ENCODE measurements at places on chromosomes 2 and 18.

DNA sequence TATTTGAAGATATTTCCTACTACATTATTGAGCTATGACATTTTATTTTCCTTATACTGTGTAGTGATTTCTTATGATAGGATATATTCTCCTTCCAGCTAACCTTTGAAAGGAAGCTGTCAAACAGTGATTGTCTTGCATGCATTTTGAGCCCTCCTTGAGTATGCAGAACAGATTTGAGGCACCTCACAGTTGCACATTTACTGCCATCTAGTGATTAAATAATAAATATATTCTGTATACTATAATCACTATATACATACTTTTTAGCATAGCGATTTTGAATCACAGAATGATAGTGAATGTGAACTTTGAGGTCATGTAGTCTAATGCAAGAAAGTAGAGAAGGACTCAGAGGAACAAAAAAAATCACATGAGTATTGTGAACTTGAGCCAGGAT is 268.4 kb upstream of the CDH19 start:
- DNase-seq = no peak

- no peak for DNase-seq
Observed at GRCh38 chr2:43119303-43119702, 107.1 kb downstream of the ZFP36L2 start.

GRCh38 chr2:99811544-99811943 is 321.7 kb upstream of the REV1 start:
- no peak for DNase-seq

GRCh38 chr2:30237239-30237965 is 6.1 kb downstream of the LBH start:
- no peak for DNase-seq

- no peak for DNase-seq
Observed at GRCh38 chr2:88658881-88659537, 31.7 kb upstream of the EIF2AK3 start.

- DNase-seq = no peak
Observed at GRCh38 chr18:31778391-31778950, 17.8 kb upstream of the SLC25A52 start.

GRCh38 chr2:241844066-241844728 is 14.5 kb downstream of the PDCD1 start:
- DNase-seq = peak; percentile 47

GRCh38 chr2:65392609-65393008 is 39.8 kb downstream of the SPRED2 start:
- no peak for DNase-seq

DNA sequence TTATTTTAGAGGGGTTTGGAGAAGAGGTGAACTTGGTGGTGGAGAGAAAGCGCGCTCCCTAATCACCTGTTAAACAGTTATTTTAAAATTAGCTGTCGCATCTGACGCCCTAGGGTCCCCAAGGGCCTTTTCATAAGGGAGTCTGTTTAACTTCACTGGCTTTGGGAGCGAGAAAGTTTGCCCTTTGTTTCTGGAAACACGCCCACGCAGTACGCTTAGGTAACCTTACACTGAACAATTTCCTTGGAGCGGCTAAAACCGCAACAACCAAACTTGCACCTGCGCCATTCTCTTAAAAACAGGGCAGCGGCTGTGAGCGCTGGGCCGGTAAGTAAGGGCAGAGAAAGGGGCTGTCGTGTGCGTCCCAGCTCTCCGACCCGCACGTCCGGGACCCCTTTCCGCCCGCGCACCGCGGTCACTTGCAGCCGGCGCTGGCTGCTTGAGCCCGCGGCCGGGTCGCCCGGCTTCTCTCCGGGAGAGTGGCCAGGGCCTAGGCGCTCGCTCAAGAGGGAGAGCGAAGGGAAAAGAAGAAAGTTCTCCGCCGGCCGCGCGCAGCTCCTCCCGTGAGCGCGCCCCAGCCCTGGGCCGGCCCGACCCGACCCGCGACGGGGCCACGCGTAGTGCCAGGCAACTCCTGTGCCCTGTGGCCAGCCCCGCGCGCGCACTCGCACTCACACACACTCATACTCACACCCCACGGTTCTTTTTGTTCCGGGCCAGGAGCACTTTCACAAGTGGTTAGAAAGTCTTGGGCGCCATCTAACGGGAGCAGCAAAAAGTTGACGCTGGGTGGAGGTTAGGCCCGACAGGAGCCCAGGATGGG is 19.2 kb downstream of the POU3F3 start:
- DNase-seq = peak; percentile 59

- DNase-seq = no peak
Observed at GRCh38 chr2:42673989-42674579, 89.9 kb downstream of the OXER1 start.

GRCh38 chr2:17104454-17104853 is 413.8 kb downstream of the RAD51AP2 start:
- no peak for DNase-seq

DNA sequence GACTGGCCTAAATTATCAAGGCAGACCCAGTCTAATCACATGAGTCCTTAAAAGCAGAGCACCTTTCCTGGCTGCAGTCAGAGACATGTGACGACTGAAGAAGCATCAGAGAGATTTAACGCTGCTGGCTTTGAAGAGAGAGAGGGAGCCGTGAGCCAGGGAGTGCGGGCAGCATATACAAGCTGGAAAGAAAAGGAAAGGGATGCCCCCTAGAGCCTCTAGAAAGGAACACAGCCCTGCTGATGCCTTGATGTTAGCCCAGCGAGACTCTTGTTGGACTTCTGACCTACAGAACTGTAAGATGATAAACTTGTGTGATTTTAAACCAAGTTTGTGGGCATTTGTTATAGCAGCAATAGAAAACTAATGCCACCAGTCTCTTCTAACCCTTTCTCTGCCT is 58.1 kb downstream of the HEATR5B start:
- DNase-seq = no peak

DNA sequence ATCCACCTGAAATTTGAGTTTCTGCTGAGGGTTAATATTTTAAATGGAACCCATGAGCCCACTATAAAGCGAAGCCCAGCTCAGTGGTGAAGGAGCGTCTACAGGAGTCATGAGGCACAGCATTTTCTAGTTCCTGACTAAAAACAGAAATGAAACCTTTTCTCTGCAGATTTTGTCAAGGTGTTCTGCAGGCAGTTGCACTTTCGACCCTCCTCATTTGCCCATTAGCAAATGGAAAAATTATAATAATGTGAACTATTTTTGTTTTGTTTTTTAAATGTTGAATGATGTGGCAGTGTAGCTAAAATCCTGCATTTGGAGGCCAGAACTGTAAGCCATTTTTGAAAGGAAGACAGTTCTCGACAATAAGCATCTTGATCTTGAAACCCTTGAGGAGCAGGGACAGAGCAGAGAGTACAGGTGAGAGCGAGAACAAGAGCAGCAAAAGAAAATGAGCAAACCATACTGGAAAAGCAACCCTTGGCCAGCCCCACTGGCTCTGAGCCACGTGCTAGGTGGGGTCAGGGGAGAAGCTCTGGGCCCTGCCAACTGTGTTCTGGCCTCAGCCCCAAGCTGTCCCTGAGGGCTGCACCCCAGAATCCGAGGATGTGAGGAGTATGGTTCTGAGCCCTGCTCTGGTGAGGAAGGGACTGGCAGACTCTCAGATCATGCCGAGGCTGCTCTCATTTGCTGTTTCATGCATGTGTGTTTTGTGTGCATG is 26.4 kb upstream of the COPS8 start:
- DNase-seq = no peak

GRCh38 chr2:163182764-163183354 is 344.3 kb upstream of the KCNH7 start:
- DNase-seq = no peak

- DNase-seq = no peak
Observed at GRCh38 chr2:9991829-9992273, 40.4 kb downstream of the GRHL1 start.

DNA sequence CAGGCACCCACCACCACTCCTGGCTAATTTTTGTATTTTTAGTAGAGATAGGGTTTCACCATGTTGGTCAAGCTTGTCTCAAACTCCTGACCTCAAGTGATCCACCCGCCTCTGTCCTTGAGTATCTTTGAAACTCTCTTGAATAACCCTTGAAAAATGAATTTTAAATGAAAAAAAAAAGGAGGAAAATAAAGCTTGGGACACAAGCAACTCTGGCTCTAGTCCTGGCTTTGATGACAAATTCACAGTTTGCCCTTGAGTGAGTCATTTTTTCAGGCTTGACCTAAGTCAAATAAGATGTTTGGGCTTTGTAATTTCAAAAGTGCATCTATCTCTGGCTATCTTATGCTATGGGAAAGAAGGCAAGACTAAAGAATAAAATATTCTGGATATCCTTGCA is 79.0 kb upstream of the TRIB2 start:
- DNase-seq = no peak

GRCh38 chr2:207107131-207107530 is 58.6 kb downstream of the KLF7 start:
- no peak for DNase-seq

GRCh38 chr2:50719837-50720696 is 311.9 kb downstream of the NRXN1 start:
- DNase-seq = no peak

- no peak for DNase-seq
Observed at GRCh38 chr18:63074981-63075404, 244.6 kb downstream of the BCL2 start.

- no peak for DNase-seq
Observed at GRCh38 chr2:8856176-8856575, 18.8 kb upstream of the KIDINS220 start.

- DNase-seq = no peak
Observed at GRCh38 chr18:9808295-9809241, 77.2 kb upstream of the TXNDC2 start.

- DNase-seq = no peak
Observed at GRCh38 chr2:202113571-202114142, 40.6 kb downstream of the KIAA2012 start.

GRCh38 chr2:179769323-179769722 is 92.1 kb downstream of the ZNF385B start:
- DNase-seq = no peak

DNA sequence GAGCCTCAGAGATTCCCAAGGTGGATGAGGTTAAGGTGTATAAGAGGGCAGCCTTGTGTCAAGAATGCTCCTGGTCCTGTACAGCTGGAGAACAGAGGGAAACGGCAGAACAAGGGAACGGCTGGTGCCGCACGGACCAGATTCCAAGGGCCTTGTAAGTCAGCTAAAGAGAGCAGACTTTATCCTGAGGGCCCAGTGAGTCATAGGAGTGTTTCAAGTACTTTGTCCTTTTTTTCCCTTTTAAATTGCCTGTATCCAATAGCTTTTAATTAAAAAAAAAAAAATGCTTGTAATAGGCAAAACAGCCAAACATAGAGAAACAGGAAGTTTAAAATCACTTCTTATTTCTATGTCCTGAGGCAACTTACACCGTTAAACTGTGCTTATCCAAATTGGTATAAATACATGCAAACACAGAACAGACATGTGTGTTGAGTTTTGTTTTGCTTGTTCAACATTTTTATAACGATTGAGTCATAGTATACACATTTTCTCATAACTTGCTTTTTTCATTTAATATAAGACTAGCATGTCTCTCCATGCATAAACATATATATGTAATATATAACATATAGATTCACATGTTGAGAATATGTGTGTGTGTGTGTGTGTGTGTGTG is 42.1 kb upstream of the EVA1A start:
- no peak for DNase-seq

DNA sequence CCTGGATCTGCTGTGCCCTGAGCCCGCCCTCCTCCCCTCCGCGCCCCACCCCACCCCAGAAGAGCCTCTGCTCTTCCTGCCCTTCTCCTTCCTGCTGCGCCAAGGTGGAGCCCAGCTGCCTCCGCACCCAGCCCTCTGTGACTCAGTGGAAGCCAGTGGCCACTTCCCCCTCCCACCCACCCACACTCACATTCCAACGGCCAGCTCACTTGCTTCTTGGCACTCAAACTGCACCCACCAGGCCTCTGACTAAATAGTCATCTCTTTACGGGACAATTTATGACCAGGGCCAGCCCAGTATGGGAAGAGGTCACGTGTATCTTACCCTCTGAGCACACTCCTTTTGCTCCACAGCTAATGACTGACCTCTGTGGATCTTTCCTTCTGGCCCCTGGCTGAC is 150.4 kb upstream of the SLC1A4 start:
- no peak for DNase-seq

GRCh38 chr2:86019121-86019520 is 86.6 kb downstream of the POLR1A start:
- no peak for DNase-seq

GRCh38 chr18:46759890-46760289 is 3.0 kb upstream of the ST8SIA5 start:
- DNase-seq = no peak

- no peak for DNase-seq
Observed at GRCh38 chr2:232521959-232522622, 1.9 kb downstream of the PRSS56 start.

GRCh38 chr2:23478933-23479683 is 94.1 kb downstream of the KLHL29 start:
- DNase-seq = no peak

DNA sequence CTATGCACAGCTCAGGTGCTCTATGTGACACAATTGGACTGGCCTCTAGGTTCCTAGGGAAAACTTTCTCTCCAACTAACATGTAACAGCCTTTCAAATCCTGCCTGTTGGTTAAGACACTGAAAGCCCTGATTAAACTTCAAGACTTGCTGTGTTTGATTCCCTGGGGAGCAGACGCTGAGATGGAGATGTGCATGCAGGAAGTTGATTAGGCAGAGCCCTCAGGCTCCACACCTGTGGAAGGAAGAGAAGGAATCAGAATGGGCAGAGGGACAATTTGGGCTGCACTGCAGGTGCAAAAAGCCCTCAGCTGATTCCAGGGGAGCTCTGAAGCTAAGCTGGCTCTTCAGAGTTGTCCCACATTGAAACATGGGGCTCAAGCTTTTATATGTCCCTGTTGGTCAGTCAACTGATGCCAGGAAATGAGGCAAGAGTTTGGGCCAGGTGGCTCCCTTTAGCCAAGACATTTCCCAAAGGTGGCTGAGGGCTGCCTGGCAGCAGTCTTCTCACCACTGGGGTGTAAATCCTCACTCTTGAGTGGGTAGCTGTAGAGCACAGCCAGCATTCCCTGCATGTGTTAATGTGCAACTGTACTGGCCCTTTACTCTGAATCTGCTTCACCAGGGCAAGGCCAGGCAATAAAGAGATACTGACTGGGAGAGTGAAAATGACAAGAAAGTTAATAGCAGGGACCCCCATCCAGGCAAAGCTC is 199.5 kb upstream of the DDX18 start:
- DNase-seq = no peak

DNA sequence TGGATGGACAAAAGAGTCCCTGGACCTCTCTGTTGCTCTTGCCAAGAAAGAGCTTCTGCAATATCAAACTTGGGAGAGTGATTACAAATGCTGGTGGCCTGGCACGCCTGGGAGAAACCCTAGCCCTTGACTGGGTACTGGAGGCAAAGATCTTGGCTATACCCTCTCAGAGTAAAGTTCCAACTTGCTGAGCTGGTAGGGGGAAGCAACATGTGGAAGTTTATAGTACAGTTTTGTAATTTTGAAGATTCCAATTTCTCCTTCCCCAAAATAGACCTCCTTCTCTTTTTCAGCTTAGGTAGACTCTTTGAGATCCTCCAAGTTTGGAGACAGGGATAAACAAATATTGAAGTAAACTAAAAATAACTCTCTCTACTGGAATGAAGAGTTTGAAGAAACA is 645.3 kb downstream of the NR4A2 start:
- no peak for DNase-seq

- no peak for DNase-seq
Observed at GRCh38 chr2:106839849-106840595, 45.9 kb downstream of the ST6GAL2 start.

- no peak for DNase-seq
Observed at GRCh38 chr18:1232867-1233266, 328.2 kb downstream of the ADCYAP1 start.
